Frontal cortex (tissue), 4 donors: ENCODE measurements at places on chromosomes 16 and 17. TPM values are rescaled to one million over a fixed set of nuclear protein-coding genes. Genes with fewer than 3 reads are reported as not detected.

GRCh38 chr17:29710520-29710884, 87.8 kb upstream of the CORO6 start:
- no peak for DNase-seq

DNA sequence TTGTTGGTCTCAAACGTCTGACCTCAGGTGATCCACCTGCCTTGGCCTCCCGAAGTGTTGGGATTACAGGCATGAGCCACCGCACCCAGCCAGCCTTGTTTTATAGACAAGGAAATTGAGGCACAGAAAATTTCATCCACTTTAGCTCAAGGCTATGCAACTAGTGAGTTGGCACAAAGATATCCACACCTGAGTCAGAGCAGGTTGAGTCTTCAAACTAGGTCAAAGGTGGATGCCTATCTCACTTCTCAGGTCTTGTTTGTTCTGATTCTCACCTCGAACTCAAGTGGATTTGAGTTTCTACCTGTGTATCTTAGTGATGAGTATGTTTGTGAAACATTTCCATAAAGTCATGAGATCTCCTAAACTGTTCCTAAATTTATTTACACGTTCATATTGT, 35.6 kb upstream of the GAS7 start:
- DNase-seq = no peak

- no peak for DNase-seq
These were observed 36.8 kb downstream of the SRCIN1 start for GRCh38 chr17:38568845-38569510.

- DNase-seq = no peak
These were observed 12.0 kb upstream of the KRT23 start for GRCh38 chr17:40949418-40949817.

GRCh38 chr16:79599837-79600637, 500 bp downstream of the MAF start:
- DNase-seq = peak; percentile 61

DNA sequence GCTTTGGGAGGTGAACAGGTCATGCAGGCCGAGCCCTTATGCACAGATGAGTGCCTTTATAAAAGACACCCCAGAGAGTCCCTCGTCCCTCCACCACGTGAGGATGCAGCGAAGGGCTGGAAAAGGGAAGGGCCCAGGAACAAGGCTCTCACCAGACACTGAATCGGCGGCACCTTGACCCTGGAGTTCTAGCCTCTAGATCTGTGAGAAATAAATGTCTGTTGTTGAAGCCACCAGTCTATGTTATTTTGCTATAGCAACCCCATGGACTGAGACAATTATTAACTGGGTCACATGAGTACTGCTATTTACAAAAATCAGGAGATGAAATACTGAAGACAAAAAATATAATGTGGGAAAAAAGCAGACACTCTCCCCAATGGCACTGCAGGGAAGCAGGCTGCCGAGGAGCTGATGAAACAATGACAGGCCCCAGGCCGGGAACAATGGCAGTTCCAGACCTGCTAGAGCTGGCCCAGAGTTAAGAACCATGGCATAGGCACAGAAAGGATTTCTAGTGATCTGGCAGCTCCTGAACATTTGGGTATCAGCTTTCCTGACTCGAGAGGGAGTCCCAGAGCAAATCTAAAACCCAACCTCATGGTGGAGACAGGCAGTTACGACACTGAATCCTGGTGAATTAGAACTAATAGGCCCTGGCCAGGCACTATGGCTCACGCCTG, 17.8 kb upstream of the GGA2 start:
- no peak for DNase-seq

- no peak for DNase-seq
These were observed 907 bp upstream of the ESRP2 start for GRCh38 chr16:68236826-68237242.

DNA sequence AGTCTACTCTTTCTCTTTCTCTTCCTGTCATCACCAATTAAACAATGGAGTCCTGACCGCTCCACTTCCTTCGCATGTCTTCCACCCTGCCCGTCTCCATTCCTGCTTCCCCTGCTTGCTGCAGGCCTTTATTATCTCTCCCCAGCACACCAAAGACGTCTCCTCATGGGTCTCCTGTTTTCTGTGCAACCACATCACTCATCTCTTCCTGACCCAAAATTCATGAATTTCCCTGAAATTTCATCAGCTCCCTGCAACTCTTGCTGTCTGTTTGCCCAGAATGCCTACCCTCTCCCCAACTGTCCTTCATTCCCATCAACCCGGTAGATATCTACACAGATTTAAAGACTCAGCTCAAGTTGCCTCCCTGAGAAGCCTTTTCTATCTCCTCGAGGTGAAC, 76.7 kb upstream of the ALOX12 start:
- no peak for DNase-seq

DNA sequence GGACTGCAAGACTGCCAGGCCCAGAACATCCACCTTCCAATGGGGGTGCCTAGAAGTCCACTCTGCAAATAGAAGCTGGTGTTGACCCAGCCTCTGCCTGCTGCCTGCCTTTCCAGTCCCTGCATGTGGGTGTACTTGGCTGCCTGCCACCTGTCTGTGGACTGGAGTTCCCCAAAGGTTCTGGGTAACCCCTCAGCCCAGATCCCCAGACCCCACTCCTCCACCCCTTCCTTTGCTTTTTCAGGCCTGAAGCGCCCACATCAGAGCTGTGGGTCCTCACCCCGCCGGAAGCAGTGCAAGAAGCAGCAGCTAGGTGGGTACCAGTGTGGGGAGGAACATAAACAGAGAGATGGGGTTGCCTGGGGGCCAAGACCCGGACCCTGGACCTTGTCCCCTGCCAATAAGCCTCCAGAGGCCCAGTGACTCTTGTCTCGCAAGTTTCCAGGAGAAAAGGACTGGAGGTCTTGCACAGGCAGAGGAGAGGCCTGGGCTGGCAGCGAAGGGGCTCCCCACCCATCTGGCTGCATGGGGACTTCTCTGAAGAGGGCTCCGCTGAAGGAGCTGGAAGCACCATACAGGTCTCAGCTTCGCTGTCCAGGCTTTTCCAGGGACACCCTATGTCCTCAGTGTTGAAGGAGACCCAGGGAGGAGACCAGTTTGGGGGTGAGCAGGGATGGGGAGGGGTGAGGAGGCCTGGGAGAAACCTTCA, 34.3 kb downstream of the NLRC5 start:
- no peak for DNase-seq

GRCh38 chr16:68076560-68076959, 8.6 kb upstream of the NFATC3 start:
- no peak for DNase-seq

DNA sequence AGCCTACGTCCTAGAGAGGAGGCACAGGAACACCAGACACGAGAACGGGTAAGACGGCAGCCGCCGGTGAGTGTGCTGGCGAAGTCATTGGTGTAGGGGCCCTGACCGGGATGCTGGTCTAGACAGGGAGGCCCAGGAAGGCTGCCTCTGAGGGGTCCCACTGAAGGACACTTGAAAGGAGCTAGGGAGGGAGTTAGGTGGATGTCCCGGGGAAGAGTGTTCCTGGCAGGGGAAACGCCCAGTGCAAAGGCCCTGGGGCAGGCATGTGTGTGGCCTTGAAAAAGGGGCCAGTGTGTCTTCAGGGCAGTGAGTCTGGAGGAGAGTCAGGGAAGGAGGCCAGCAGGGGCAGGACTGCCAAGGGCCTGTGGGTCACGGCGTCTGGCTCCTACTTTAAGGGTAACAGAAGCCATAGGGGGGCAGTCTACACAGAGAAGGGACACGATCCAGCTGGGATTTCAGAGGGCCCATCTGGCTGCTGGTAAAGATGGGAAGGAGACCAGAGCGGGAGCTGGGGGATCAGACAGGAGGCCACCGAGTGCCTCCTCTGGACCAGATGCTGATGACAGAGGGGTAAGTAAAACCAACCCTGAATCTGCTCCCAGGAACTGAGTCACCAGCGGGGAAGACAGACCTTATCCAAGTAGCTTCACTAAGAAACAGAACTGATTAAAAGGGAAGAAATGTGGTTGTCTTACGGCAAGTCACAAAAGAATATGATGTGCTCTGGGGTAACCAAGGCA, 115.9 kb downstream of the LITAF start:
- DNase-seq = no peak

GRCh38 chr16:85200471-85201278, 88.4 kb upstream of the CIBAR2 start:
- no peak for DNase-seq

- no peak for DNase-seq
These were observed 26.0 kb downstream of the PKD1L3 start for GRCh38 chr16:71974068-71974818.

GRCh38 chr17:39045948-39046679, 78.9 kb upstream of the FBXO47 start:
- no peak for DNase-seq

DNA sequence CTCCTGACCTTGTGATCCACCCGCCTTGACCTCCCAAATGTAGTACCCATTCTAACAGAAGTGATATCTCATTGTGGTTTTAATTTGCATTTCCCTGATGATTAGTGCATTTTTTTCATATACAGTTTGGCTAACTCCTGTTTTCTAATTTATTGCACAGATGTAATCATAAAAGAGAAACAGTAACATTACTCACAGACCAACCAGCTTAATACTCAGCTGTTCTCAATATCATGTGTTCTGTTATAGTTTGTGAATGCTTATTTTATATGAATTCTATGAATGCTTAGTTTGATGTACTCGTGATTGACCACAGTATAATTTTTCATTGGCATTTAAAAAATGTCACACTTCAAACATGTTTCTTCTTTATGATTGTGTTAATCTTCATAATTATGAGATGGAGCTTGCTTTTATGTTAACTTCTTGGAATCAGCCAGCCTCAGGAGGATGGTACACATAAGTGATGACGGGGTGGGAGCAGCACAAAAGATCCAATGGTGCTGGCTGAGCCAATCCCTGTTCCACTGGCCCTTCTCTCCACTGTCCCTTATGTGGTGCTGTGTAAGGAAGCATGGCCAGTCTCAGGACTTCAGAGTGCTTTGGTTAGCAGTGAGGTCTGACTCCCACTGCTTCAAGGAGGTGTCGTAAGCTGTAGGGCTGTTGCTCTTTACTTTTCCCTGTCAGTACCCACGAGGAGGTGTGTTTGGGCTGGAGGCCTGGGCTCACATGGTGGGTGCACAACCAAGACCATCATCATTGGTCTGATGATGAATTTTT, 191.0 kb downstream of the SPECC1 start:
- no peak for DNase-seq

DNA sequence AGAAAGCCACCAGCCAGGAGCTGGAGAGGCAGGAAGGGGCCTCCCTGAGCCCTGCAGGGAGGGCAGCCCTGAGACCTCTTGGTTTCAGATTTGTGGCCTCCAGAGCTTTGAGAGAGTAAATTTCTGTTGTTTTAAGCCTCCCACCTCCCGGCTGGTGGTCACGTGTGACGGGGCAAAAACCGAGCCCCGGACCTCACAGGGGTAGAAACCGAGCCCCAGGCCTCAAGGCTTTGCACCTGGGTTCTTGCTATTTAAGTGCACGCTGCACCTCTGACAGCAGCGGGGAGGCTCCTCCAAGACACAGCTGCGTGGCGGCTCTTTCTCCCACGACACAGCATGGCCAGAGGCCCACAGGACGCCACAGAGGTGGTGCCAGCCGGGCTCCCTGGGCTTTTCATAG, 17.4 kb upstream of the ZC3H18 start:
- DNase-seq = no peak

- DNase-seq = no peak
These were observed 8.9 kb upstream of the RBFOX3 start for GRCh38 chr17:79619636-79620206.

- DNase-seq = no peak
These were observed 11.7 kb upstream of the CPPED1 start for GRCh38 chr16:12815361-12815760.

DNA sequence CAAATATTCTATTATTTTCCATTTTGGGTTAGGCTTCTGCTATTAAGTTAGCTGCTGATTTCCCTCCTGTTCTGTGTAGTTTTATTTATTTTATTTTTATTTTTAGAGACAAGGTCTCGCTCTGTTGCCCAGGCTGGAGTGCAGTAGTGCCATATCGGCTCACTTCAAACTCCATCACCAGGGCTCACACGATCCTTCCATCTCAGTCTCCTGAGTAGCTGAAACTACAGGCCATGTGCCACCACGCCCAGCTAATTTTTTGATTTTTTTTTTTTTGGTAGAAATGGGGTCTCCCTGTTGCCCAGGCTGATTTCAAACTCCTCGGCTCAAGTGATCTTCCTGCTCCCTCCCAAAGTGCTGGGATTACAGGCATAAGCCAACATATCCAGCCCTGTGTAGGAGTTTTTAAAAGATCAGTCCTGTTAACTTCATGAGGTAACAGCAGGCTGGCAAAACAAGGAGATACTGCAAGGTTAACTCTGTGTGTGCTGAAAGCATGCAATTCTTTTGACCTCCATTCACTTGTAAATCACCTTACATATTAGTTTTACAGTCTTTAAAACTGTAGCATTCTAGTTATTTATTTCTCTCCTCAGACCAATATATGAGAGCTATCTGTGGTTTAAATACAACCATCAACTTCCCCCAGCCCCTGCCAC, 63.2 kb downstream of the SSH2 start:
- DNase-seq = no peak

DNA sequence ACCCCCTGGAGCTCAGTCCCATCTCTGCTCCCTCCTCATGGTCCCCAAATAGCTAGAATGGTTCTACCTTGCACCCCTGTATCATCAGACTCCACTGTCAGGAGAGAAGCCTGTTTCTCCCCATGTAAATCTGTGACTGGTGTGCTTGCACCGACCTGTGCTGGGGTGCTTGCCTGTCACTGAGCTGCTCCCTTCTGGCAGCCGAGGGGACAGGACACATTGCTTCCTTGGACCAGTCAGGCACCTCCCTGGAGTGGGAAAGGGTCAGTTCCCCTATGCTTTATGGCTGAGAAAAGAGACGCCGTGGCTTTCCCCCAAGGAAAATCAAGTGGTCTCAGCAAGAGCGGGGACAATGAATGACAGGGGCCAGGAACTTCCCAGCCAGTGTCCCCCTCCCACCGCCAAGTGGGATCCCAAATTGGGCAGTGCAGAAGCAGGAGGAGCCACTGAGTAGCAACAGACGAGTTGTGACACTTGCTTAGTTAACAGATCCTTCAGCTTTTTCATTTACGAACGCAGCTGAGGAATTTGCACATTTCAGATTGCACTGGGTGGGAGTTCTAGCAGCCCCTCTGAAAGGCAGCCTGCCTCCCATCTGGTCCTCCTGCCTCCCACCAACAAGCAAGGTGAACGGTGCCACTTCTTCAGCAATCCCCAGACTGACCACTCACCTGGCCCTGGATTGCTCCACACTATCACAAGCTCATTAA, 156.4 kb downstream of the KATNIP start:
- no peak for DNase-seq

- no peak for DNase-seq
These were observed 5.0 kb upstream of the CETP start for GRCh38 chr16:56956756-56957155.

Gene GDPD3
- 1.2 TPM for total RNA-seq

Gene HBM
- 29.3 TPM for total RNA-seq

Gene MAP2K3
- total RNA-seq = 2.0 TPM

Gene KRTAP1-1
- not detected for total RNA-seq

Gene SMIM5
- total RNA-seq = under 0.01 TPM

Gene TTYH2
- 14.7 TPM for total RNA-seq

Gene RFWD3
- 9.8 TPM for total RNA-seq

Gene GRAPL
- 1.2 TPM for total RNA-seq

Gene RND2
- total RNA-seq = 4.5 TPM

Gene DNASE1L2
- 2.4 TPM for total RNA-seq

Gene TOX3
- 18.8 TPM for total RNA-seq

Gene TSPOAP1
- 31.0 TPM for total RNA-seq

Gene ABI3
- total RNA-seq = 0.41 TPM

Gene NEUROD2
- 44.8 TPM for total RNA-seq

Gene KRTAP9-4
- not detected for total RNA-seq

Gene SNAI3
- not detected for total RNA-seq

Gene CDH13
- 25.7 TPM for total RNA-seq
